ENCODE measurements at places on chromosomes 11 and 22.

GRCh38 chr22:19516378-19517170 is 7.6 kb downstream of the CLDN5 start:
- no peak for DNase-seq

DNA sequence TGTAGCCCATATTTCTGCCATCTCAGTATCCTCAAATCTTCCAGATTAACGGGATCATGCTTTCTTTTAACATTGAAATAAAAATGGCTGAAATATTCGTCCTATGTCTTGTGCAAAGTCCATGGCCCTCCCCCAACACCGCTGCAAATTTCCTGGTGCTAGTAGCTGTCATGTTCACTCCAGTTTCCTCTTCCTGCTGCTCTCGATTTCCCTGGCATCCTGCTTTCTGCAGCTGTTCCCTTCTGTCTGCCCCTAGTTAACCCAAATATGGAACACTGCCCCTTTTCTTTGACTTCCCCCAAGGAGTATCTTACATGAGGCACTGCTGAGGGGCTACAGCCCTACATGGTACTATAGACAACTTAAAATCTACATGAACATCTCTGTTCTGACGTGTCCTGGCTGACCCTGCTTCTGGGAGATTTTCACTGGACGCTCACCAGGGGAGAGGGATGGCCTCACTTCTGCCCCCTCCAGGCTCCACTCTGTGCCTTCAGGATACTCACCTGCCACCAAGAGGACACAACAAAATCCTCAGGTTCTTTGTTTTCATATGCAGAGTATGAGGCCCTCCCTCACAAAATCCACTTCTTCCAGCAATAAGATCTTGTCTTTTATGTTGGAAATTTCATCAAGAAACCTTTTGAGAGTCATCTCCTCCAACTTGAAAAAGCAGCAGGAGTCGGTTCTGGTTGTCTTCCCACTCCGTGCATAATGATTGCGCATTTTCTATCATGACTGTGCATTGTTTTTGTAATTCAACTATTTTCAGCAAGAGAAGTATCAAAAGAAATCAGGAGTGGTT is 29.5 kb upstream of the SCUBE2 start:
- no peak for DNase-seq

DNA sequence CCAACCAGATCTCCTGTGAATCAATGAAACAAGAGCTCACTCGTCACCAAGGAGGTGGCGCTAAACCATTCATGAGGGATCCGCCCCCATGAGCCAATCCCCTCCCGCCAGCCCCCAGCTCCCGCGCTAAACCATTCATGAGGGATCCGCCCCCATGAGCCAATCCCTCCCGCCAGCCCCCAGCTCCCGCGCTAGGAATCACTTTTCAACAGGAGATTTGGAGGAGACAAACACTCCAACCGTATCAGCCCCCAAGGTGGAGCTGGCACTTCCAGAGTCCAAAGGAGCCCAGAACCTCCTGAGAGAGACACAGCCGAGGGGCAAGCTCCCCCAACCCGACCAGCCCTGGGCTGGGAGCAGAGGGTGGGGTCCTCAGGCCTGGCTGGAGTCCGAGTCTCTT is 40.9 kb upstream of the PRR5 start:
- no peak for DNase-seq

DNA sequence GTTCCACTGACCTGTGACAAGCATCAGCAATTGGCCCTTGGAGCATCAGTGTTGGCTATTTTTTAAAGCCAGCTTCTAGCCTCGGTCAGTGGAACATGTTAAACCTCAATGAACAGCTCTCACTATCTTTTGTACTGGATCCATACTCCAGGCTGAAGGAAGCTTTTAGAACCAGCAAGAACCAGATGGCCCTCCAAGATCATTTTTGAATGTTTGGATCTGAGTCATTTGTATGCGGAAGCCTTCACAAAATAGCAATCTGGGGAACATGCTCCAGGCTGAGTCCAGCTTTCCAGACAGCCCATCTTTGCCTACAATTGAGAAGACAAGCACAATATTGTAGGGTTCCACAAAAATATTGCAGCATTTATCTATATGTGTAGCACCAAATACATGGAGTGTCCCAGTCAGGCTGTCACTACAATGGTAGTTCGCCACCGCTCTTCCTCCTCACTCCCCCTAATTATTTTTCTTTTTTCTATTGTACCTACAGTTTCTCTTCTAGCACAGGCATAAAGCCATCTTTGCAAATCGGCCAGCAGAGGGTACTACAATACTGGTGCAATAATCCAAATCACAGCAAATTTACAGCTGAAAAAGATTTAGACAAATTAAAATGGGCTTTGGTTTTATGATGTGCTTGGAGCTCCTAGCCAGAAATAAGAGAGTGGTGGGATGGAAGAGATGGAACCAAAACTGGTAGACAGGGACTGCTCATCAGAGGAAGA is 177.4 kb upstream of the BLID start:
- DNase-seq: no peak

DNA sequence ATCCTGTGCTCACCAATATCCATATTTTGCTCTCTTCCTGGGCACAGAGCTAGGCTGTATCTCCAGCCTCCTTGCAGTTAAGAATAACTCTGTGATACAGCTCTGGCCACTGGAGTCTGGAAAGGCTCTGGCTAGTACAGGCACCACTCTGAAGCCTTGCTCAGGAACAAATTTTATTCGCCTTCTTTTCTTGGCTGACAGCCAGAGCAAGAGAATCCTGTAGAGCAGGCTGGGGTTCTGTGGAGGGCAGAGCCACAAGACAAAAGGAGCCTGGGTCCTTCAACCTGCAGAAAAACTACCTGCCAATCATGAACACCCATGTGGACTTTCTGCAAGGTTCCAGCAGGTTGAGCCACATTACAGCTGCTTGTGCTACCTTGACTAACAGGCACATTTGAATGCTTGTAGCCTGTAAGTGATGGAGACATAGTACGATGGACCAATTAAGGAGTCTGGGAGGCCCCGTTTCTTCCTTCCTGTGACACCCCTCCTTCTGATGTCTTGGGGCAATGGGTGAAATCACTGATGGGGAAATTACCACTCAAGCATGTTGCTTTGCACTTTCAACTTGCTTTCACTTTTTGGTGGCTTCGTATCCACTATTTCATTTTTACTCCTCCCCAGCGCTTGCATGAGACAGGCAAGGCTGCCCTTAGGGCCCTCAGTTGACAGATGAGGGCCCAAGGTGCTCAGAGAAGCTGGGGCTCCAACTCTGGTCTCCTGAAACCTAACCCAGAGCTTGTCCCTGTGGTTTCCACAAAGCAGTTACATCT is 267.2 kb upstream of the SYN3 start:
- DNase-seq: no peak

DNA sequence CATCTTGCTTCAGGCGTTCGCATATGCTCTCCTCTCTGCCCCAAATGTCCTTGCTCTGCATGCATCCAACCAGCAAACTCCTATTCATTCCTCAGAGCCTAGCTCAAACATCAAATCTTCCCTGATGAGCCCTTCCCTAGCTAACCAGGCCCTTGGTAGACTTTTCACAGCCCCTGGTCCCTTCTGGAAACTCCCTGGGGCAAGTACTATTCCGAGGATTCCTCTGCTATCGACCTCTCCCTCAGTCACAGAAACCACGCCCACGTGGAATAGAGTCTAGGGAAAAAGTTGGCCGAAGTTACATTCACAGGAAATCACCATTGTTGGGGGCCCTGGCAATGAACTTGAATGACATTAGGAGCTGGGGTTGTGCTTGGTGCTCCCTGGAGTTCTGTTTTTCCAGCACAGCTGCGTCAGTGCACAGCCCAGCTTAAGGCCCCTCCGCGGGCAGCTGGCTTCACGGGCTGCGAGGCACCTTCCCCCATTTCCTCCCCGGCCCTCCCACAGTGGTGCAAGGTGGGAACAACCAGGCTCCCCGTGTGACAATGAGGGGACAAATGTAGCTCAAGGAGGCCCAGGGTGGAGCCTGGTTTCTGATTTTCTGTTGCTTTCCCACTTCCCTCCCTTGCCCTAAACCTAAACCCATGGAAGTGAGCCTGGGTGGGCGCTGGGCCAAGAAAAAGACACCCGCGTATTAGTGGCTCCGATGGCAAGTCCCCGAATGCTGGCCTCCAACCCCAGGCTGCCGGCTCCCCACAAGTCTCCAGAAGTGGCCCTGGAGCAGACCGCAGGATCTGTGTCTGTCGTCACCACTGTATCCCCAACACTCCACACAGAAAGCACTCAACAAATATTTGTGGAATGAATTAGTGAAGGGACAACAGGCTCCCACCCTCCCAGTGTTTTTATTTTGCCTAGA is 4.3 kb upstream of the ATP5MGL start:
- DNase-seq: no peak

DNA sequence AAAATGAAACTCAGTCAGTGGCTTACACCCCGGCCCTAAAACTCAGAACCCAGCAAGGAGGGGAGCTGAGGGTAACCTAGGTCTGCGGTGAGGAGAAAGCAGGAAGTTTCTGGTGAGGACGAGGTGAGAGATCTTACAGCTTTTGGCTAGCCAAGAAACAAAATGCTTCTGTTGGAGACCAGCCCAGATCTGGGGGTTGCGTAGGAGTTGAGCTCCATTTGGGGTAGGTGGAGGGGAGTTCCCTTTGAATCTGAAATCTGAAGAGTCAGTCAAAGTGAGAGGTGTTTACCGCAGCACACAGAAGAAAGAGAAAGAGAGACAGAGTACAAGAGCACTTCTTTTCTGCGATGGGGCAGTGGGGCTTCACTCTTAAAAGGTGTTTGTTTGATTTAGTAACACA is 29.6 kb downstream of the EHF start:
- DNase-seq: peak; percentile 44

- no peak for DNase-seq
Observed at GRCh38 chr11:18697576-18697975, 1.0 kb upstream of the TMEM86A start.

DNA sequence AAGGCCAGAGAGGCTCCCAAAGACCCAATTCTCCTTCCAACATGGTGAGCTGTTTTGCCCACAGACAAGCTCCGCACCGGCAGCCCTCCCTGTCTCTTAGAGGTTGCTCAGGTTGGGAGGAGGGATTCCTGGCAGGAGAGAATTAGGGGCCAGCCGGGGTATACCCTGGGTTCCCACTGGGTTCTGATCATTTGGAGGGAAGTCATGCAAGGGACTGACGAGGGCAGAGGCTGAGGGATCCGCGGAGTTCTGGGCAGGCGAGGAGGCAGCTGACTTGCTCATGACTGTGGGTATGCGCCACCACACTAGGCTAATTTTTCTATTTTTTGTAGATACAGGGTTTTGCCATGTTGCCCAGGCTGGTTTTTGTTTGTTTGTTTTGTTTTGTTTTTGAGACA is 4.6 kb downstream of the ST3GAL4 start:
- DNase-seq: no peak

DNA sequence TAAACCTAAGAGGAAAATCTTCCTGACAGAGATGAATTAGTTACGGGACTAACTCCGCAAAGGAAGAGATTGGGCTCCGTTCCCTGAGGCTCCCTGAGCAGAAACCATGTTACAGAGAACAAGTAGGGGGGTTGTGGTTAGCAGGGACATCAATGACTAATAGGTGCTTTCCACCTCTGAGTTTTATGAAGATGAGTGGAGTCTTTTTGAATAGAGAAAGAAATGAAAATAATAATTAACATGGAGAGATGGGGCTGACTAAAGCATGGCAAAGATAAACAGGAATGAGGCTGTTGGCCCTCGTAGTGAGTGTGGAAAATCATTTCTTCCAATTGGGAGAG is 47.5 kb upstream of the PICALM start:
- no peak for DNase-seq

DNA sequence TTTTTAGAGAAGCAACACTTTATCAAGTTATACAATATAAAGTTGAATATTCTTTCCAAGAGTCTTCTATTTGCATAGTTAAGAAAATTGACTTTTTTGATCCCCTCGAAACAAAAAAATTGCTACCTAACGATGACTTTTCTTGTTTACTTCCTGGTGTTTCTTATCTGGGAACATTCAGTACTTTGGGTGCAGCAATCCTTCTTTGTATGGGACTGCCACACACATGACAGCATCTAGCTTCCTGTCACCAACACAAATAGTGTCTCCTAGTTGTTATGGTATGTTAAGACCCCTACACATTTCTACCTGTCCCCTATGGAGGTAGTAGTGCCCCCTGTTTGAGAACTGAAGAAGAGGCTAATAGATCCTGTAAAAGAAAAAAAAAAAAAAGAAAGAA is 841.7 kb upstream of the FAT3 start:
- no peak for DNase-seq

DNA sequence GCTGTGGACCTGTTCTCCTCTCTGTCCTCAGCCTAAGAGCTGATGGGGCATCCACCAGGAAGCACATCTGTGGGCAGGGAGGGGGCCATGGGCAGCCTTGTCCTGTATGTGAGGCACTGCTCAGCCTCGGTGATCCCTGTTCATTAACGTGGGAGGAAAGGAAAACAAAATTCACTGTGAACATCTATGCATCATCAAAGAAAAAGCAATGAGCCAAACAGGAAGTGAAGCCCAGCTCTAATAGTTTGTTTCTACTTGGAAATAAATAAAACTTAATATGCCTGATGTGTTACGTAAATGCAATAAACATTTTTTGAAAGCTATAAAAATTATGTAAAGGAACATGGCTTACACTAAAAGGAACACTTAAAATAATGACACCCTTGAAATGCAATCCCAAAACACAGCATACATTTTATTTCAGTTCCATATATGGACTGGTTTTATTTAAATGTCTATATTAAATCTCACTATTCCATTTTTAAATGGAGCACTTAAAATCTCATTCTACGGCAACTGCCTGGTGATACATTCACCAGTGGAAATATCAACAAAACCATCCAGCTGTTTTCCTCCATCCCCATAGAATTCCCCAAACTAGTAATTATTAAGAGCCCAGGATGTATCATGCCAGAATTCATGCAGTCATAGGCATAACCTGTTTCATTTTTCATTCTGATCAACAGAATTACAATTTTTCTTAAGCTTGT is 78.3 kb downstream of the ZNF280B start:
- DNase-seq: no peak

DNA sequence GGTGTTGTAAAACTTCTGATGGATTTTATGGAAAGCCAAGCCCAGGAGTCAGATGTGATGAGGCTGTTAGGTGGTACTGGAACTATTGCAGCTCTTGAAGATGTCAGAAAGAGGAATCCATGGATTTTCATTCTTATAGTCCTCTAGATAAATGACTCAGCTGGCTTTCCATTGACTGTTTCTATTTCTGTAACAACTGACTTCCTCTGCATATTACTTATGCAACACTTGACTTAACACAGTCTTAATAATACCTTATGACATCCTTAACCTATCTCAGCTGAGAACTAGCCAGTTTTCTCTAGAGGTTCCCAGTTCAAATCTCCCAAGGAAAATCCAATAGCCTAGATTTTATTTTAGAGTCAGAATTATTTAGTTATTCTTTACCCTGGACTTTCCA is 263.8 kb downstream of the LUZP2 start:
- DNase-seq: no peak

DNA sequence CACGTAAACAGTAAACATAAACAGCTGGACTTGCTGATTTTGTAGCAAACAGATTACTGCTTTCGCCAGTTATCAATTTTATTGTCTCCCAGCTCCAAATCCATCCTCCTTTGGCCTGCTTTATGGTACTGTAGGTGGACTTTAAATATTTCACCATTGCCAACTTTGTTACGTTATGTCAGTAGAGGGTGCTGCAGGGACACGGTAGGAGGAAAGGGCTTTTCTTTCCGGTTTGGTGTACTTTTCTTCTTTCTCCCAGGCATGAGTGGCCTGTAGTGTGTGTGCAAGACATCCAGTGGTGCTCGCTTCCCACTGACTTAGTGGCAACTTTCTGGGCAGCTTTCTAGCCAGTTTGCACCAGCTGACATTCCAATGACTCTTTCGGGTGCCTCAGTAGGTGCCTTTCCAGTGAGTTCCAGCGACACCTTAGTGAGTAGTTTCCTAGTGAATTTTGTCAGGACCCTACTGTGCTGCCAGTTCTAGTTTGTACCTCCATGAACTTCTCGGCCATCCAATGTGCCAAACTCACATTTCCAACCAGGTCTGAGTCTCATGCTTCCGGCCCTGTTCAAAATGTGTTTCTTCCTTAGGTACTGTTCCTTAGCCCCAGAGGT is 267.6 kb upstream of the TENM4 start:
- DNase-seq: no peak
